ENCODE measurements at places on chromosomes 5 and 9.

DNA sequence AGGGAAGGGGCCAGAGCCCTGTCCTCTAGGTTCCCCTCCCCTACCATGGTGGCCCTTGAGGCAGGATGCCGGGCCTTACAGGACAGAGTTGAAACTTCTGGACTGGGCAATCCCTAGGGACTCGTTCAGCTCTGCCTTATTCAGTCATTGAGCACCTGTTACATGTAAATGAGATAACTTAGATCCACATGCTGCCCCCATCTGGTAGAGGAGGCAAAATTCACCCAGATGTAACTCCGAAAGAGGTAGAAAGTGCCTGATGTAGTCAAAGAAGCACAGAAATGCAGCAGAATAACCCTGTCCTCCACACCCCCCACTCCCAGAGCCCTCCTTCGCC, 1.5 kb downstream of the GGTA1 start:
- DNase-seq = peak; percentile 77

GRCh38 chr5:38434966-38435705, 121.3 kb downstream of the LIFR start:
- no peak for DNase-seq

GRCh38 chr9:130756037-130756436, 62.5 kb downstream of the EXOSC2 start:
- no peak for DNase-seq

DNA sequence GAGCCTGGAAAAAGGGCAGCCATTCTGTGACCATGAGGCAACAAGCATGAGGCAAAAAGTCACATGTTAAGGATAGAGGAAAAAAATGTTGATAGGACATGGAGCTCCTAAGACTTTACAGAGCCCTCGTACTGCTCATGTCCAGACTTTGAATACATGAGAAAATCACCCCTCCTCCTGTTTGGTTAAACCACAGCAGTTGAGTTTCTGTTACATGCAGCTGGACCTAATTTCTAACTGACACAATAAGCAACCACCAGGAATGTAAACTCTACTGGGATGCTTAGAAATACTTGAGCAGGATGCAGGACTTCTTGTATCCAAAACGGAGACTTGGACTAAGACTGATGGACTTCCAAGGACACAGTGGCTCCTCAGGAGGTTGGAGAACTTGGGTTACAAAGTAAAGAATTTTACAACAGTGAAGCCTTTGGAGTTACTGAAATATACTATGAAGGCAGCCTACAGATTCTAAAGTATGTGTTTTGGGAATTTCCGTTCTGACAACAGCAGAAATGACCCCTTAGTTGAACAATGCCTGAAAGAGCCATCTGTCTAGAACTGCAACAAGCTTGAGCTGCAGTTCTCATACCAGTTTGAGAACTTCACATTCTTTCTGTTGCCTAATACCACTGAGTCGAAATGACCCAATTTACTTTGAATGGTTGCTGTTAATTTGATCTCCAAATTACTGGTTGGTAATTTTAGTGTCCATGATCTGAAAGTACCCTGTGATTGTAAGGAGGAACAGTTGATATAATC, 268.9 kb downstream of the PIK3R1 start:
- DNase-seq = peak; percentile 48

DNA sequence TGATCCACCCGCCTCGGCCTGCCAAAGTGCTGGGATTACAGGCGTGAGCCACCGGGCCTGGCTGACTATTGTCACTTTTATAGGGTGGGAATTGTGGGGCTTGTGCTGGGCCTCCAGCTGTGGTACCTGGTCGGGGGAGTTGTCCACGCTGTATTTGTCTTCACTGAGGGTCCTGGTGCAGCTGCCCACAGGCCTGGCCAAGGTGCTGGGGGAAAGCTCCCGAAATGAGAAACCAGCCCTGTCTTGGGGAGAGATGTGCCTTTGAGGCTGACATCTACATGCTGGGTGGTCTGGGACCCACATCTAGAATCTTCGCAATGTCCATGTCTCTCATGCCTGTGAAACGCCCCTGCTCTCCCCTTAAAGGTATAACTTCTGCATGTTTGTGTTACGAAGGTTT, 2.6 kb downstream of the EXOC3 start:
- DNase-seq = no peak

DNA sequence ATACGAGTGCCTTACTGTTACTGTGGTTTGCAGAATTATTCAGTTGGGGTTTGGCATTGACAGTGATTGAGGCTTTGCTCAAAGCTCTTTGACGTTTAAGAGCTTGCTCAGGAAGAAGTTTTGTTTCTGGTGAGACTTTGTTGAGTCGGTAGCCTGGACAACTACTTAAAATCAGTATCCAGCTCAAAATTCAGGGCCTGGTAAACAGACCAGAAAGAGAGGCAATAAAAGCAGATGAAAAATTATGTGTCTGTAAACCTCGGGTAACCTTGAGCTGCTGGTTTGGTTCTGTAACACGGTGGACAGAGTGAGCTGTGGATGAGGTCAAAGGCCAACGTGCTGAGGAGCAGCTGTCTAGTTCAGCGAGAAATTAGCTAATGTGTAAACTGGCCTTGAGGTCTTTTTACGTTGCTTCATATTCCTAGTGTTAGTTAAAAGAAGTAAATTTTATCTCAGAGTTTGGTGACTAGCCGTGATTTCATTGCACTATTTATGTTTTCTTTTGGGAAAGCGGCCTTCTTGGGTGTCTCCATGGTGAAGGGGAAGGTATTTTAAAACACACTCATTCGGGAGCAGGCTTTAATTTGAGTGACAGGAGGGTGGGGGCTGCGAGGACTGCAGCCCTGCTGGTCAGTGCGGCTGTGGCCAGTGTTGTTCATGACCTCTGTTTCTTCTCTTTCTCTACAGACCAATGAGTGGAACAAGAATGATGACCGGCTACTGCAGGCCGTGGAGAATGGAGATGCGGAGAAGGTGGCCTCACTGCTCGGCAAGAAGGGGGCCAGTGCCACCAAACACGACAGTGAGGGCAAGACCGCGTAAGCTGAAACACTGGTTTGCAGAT, 82.0 kb upstream of the TTC23L start:
- DNase-seq = no peak

- no peak for DNase-seq
Measured at GRCh38 chr9:137194388-137194787, 5.9 kb downstream of the SSNA1 start.

GRCh38 chr9:113503131-113503541, 39.6 kb downstream of the RGS3 start:
- no peak for DNase-seq

- no peak for DNase-seq
Measured at GRCh38 chr9:107348836-107349235, 65.8 kb downstream of the RAD23B start.

GRCh38 chr5:60256546-60256945, 363.0 kb upstream of the PDE4D start:
- no peak for DNase-seq

DNA sequence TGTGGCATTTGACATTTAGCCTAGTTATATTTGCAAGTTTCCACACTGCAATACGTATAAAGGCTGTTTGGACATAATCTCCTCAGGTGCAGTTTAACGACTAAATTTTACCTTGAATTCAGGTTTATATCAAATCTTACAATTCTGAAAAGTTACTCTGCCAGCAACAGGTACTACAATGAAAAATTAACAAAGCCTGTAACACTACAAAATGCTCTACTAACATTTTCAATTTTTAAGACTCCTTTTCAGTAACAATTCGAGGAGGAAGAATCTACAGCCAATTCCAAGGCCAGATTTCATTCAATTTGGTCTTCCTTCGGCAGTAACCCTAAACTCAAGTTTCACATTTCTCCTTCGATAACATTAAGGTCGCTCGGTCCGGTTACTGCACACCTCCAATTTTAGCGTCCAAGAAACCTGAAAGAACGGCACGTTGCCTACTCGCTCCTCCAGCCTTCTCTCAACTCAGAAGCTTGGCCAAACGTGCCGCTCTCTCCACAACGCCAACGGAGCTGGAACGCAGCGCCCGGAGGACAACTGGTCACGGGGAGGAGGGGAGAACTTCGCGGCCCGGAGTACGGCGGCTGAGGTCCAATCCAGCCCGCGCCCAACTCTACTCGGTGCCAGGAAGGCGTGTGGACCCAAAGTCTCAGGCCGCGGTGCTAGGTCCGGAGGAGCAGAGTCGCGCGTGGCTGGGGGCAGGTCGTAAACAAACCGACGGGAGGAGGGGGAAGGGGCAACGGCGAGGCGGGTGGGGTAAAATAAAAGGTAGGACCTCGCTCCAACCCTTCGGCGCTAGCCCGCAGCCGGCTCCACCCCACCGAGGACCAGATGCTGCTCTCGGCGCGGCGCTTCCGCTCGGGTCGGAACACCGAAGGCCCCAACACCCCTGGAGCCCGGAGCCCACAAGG, 681 bp downstream of the FNIP1 start:
- DNase-seq = peak; percentile 62

All from M059J (cell line).